ENCODE measurements at places on chromosomes 12 and 14.

GRCh38 chr12:98646294-98647090 is 1.4 kb downstream of the APAF1 start:
- peak; percentile 37 for DNase-seq

DNA sequence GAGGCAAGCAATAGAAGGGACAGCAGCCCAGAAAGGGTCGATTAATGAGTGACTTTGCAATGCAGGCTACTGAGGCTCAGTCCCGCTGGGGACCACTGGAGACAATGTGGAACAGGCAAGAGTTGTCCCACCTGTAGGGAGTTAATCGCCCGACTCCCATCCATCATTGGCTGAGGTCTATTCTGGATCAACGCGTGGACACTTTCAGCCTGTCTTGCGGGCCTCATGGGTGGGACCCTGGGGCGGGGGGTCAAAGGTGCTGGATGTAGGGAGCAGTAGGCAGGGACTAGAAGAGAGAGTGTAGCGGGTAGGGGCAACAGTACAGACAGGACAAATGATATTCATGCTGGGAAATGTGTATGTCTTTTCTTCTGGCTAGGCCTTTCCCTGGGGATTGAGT is 6.1 kb downstream of the IFI27L2 start:
- no peak for DNase-seq

DNA sequence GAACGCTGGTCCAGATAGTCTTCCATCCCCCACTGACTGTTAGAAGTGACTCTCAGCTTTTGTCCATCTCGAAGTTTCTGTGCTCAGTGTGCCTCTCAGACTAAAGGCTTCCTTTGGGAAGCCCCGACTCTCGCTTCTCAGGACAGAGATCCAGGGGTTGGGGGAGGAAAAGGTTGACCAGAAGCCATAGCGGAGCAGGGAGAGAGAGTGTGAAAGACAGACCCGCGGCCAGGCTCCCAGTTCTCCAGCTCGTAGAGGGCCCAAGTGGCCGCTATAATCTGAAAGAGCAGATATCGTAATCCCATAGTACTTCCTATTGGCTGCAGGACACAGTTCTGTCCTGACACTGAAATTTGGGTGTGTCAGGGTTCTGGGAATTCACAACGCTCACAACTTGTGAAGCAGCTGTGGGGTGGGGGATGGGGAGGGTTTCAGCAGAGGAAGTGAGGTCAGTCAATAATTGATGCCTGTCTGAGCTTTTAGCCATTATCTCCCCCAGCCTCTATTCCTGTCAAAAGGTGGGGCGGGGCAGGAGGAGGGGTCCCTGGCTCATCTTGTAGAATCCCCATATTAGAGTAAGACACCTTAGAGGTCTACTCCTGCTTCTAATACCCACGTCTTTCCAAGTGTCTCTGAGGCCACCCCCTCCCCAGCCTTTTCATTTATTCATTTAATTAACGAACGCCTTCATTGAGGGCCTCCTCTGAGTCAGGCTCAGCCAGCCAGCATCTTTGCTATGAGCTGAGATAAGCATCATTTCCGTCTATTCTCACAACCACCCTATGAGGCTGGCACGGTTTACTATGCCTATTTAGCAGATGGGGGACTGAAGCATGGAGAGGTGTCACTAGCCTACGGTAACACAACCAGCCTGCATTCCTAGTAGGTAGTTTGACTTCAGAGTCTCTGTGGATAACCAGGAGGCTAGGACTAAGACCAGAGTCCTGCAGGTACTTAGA is 1.6 kb upstream of the ACVRL1 start:
- DNase-seq, result no peak

GRCh38 chr12:74535536-74535935 is 2.1 kb upstream of the ATXN7L3B start:
- DNase-seq, result no peak

GRCh38 chr12:92363295-92364146 is 217.9 kb upstream of the BTG1 start:
- DNase-seq, result no peak

- DNase-seq, result peak; percentile 58
Observed at GRCh38 chr12:1592444-1593173, 1.8 kb downstream of the FBXL14 start.

DNA sequence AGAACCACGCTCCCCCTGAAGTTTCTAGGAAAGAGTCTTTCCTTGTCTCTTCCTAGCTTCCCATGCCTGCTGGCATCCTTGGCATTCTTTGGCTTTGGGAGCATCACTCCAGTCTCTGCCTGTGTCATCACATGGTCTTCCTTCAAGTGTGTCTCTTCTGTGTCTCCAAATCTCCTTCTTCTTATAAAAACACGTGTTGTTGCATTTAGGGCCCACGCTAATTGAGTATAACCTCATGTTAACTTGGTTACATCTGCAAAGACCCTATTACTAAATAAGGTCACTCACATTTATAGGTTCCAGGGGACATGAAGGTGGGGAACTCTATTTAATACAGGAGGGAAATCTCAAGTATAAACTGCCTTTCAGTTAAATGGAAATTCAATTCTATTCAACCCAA is 63.0 kb downstream of the E2F7 start:
- no peak for DNase-seq

GRCh38 chr14:75927564-75928087 is 54.2 kb downstream of the TGFB3 start:
- no peak for DNase-seq

DNA sequence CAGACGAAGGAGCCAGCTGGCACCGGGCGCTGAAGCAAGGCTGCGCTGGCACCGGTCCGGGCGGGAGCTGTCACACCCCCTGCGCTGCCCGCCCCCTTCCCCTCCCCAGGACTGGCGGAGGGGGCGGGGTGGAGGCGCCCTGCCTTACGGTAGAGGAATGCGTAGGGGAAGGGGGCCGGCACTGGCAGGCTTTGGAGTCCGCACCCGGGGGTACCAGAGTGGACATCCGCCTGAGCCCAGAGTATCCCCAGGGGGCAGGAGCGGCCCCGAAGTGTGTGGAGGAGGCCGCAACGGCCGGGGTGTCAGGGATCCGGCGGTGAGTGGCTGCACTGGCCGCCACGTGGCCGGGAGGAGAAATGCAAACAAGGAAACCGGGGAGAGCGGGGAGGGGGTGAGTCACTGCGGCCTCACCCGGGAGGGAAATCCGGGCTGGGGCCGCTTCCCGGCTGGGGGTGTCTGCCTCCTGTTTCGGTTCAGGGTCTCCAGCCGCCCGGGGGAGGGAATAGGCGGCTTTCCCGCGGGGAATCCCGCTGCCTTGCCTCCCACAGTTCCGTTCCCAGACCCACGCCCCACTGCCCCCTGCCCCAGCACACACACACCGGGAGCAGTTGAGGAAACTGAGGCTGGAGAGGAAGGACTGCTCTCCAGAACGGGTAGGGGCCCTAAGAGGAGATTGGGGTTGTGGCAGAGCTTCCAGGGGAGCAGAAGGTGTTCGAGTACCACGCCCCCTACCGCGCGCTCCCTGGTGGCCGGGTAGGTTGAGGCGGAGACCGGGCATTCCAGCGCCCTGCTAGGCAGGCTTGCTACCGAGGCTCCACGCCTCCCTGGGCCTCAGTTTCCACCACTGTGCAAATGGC is at the start of gene RAPGEF3:
Gene RAPGEF3, minus strand, starts transcription at position 47 of the 857 bp plus-strand sequence. CDS start 324 bp downstream, outside the sequence.
- DNase-seq, result peak; percentile 91

DNA sequence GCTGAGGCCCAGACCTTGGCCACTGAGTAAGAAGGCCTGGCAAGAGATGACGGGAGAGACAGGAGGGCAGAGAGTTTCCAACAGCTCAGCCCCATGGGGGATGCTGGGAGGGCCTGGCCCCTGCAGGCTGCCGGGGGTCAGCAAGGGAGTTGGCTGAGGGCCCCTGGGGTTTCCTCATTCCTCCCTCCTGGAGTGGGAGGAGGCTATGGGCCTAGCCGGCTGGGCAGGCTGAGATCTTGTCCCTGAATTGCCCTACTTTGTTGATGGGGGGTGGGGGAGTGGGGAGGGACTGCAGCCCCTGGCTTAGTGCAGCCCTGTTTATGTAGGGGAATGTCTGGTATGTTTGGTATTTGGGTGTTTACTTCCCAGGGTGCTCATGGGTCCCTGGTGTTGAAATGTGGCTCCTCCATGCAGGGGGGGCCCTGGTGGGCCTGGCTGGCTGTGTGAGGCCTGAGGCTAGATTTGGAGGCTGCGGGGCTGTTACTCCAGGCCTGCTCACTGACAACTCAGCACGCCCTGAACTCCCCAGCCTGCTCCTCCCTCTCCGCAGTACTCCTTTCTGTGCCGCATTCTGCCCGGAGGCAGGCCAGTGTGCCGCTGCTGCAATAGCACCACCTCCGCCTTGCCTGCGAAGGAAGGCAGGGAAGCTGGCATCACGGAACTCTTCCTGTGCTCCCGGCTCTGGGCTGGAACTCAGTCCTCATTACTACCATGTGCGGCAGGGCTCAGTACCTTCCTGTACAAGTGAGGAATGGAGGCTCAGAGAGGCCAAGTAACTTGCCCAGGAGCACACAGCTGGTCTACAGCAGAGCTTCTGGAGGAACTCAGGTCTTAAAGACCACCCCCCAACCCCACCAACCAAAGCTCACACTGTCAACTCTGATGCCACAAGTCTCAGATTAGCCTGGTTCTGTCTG is 25.3 kb downstream of the JDP2 start:
- peak; percentile 68 for DNase-seq

GRCh38 chr14:73795466-73795865 is 56.2 kb upstream of the PTGR2 start:
- DNase-seq, result no peak

DNA sequence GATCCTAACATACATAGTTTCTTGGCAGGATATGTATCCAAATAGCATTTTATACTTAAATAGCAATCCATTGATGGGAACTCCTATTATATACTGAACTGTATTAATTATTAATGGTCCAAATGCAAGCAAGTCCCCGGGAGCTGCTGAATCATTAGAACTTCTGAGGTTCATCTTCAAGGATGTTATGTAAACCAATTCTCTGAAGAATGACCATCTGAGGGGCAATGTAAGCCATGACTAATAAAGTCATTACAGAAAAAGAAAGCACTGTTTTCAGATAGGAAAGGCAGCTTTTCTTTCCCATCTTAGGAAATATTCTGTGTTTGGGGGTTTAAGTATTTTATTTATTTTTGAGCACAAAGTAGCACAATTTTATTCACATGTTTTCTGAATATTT is 166.1 kb upstream of the SLC16A7 start:
- DNase-seq, result peak; percentile 36

DNA sequence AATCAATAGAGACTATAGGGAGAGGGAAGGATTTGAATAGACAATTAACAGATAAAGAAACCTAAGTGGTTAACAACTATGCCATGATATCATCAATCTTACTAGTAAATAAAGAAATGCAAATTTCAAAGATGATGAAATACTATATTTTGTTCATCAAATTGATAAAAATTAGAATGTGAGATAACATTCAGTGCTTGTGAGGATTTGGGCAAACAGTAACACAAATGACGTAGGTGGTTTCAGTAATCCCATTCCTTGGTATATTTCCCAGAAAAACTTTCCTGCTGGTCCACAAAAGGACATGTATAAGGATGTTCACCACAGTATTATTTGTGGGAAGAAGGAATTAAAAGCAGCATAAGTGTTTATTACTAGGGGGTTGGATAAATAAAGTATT is 136.0 kb downstream of the ERC1 start:
- DNase-seq, result no peak

All from kidney glomerular epithelial cell (primary cell).